ENCODE measurements at places on chromosomes 2 and 18.

GRCh38 chr2:199928626-199929025 lies 17.5 kb downstream of the C2orf69 start:
- no peak for DNase-seq

DNA sequence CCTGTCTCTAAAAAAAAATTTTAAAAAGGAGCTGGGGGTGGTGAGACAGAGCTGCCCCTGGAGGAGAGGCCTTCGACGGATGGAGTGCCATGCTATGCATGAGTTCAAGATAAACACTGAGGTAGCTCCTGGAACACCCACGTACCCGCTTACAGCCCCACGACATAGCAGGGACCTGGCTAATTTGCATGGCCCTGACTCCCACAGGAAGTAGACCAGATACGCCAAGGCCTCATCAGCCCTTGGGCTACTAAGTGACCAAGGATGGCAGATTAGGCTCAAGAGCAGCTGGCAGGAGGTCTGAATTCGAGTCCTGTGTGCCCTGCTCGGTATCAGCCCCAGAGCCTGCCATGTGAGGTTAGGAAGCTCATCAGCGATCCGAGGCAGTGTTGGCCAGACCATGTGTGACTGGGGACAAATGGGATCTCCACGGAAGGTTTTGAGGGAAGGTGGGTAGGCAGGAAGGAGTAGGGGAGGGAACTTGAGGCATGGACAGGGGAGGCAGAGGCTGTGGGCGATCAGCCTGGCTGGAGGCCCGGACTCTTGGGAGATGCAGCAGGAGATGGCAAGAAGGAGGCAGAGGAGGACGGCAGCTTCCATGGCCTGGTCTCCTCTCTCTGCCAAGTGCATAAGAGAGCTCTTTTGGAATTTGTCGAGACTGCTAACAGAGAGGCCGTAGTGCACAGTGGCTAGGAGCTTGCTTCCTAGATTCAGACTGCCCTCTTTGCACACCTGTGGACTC lies 218.3 kb downstream of the GLI2 start:
- no peak for DNase-seq

GRCh38 chr18:38961880-38962279 lies 1396.3 kb upstream of the CELF4 start:
- no peak for DNase-seq

DNA sequence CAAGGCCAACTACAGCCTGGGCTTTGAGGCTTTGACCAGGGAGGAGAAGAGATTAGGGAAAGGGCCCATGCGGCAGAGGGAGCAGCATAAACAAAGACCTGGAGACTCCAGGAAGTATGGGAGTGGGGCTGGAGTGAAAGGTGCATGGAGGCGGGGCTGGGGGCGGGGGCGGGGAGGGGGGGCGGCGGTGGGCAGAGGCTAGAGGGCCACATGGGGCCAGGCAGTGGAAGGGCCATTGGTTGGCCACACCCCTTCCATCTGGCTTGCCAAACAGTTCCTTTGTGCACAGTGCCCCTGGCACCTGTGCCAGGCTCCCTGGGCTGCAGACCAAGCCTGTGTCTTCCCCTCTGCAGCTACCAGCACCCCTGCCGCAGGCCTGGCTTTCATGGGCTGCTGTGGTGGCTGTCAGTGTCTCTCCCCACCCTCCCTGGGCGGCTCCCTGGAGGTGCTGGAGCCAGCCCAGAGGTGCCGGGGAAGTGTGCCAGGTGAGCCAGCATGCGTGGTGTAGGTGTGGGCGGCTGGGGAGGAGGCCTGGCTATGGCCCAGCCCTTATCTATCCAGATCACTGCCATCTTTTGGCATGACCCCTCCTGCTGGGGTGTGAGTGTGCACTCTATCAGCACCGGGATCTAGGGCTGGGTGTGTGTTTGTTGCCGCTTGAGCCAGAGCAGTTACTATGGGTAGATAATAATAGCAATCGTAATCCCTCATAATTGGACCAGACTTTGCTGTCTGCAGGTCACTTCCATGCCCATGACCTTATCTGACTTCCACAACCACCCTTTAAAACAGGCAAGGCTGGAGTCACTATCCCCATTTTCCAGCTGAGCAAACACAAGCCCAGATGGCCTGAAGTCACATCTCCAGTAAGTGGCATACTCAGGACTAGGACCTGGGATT lies 30.5 kb downstream of the DNMT3A start:
- DNase-seq = no peak

DNA sequence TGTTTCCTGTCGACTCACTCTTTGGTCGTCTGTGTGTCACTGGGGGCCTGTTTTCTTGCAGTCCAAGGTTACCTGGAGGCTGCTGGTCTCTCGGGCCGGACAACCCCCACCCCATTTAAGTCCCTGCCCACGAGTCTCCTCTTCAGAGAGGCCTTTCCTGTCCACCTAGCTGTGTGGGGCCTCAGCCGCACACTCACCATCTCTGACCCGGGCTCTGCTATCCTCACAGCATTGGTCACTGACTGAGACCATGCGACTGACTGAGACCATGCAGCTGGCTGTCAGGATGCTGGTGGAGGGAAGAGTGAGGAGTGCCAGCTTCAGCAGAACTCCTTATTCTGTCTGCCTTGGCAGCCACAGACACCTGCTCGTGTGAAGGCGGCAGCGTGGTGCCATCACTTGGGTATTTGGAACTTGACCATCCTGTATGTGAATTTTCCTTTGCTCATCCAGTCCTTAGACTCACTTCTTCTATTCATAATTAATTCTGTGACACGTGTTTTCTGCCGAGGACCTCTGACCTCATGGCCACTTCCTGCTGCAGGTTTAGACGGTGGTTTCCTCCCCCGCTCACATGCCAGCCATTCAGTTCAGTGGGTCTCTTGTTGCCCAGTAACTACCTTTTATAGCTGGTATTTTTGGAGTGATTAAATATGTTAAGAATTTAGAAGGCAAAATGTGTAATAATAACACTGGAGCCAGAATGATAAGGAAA lies 47.5 kb upstream of the ASB1 start:
- no peak for DNase-seq

DNA sequence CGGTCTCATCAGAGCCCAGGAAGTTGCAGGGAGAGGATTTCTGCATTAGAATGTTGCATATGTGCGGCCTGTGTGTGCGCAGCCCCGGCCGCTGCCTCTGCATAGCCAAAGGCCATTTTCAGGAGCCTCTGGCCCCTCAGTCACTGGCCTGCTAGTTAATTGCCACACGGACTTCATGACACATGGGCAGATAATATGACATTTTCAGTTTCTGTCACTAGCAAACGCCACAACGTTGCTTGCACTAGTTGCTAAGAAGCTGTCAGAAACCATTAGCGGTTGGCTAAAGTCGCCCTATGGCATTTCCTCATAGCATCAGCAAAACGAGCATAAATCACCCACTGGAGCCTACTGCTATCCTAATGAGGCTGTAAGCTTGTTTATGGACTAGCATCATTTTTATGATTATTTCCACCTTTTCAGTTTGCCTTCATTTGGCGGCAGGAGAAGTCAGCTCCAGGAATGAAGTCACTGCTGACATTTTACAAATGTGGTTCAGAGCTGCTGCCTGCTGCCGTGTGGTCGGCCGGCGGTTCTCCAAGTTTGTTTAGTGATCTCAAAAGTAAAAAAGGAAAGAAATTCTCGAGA lies 73.7 kb downstream of the MEIS1 start:
- DNase-seq = no peak

DNA sequence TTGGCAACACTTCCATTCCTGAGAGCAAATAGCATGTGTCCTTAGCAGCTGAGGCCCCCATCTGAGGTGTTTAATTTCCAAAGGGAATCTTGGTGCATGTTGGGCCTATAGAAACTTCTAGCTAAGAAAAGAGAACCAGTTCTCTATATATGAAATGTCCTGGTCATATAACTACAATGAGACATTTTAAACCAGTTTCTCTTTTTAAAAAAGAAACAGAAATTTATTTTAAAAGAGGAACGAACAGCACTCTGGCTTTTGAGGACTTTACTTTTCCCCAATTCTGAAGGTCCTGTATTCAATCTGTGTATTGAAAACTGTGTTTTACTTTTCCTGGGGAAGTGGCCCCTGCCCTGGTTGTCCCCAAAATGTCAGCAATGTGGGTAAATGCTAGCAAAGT lies 309.5 kb upstream of the STON1 start:
- no peak for DNase-seq

GRCh38 chr2:70686577-70687460 lies 81.2 kb downstream of the ADD2 start:
- DNase-seq = no peak

- DNase-seq = no peak
These were observed 814 bp upstream of the RAB1A start for GRCh38 chr2:65130664-65131175.

- no peak for DNase-seq
These were observed 4.2 kb downstream of the SLC40A1 start for GRCh38 chr2:189576396-189576795.

DNA sequence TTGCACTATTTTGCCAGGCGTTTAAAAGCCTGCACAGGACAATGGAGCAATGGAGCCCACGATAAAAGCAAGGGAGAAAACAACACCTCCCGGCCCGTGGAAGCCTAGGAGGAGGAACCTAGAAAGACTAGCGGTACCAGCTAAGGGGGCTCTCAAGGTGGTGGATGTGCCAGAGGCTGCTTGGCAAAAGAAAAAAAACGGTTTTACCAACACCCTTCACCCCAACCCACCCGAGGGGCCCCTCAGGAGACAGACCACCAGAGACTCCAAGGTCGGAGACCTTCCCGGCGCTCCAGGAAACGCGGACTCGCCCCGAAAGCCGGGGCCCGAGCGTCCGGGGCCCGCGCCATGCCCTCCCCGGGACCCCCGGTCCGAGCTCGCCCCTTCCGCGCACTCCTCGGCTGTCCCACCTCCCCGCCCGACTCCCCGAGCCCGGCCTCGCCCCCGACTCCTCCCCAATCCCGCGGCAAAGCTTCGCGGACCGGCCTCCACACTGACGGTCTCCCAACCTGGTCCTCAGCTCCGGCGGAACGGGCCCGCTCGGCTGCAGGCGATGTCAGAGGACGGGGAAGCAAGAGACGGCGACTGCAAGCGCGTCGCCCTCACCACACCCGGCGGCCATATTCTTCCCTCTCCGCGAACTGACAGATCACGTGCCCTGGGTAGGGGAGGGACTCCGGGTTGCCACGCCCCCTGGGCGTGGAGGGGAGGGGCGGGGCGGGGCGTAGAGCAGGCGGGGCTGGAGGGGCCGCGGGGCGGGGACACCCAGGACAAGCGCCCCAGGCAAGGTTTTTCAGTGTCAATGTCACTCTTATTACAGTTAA lies at the start of gene KIDINS220:
Gene KIDINS220, minus strand, starts transcription at position 643 of the 824 bp plus-strand sequence. CDS start 10,520 bp downstream, outside the sequence.
- peak; percentile 79 for DNase-seq

DNA sequence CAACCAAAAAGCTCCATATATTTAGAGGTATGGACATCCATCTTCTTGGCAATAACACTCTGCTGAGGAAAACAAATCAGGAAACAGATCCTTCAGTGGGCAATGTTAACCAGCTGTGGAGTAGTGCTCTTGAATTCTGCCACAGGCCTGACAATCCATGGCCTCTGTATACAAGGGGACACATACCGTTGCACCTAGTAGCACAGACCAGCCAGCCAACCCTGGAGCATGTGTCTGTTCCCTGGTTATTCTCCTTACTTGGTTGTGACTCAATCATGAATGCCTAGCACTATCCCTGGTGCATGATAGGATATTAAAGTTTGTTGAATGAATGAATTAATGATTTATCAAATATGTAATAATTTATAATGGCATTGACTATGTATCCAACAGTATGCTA lies 261.4 kb upstream of the MGAT5 start:
- no peak for DNase-seq

GRCh38 chr2:8276026-8276425 lies 405.8 kb upstream of the ID2 start:
- DNase-seq = no peak

Data from activated naive CD4-positive, alpha-beta T cell (primary cell).